ENCODE measurements at places on chromosomes 4 and X.
A peak's percentile ranks its signal among the peaks of the same experiment; 100 is the strongest.

DNA sequence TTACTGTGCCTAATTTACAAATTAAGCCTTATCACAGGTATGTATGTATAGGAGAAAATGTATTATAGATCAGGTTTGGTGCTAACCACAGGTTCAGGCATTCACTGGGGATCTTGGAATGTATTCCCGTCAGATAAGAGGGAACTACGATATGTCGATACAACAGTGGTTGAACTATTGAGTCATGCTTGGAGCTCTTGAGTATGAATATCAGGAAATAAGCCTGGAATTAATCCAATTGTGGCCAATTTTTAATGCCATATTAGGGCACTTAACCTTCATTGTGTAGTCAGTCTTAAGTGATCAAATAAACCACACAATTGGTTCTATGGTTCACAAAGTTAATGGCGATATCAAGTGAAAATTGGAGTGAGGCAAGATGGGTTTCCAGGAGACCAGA, 556.5 kb downstream of the IL1RAPL1 start:
- no peak for DNase-seq

- no peak for DNase-seq
Measured at GRCh38 chrX:131633285-131633917, 89.5 kb downstream of the OR13H1 start.

DNA sequence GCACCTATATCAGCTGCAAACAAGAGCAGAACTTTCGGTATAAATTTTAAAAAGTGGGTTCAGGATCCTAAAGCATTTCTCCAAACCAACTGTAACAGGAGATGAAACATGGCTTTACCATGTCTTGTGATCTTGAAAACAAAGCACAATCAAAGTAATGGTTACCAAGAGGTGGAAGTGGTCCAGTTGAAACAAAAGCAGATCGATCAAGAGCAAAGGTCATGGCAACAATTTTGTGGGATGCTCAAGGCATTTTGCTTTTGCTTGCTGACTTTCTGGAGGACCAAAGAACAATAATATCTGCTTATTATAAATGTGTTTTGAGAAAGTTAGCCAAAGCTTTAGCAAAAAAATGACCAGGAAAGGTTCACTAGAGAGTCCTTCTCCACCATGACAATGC, 116.9 kb upstream of the RAP2C start:
- no peak for DNase-seq

GRCh38 chr4:48420144-48420543, 63.0 kb upstream of the SLC10A4 start:
- DNase-seq: no peak

DNA sequence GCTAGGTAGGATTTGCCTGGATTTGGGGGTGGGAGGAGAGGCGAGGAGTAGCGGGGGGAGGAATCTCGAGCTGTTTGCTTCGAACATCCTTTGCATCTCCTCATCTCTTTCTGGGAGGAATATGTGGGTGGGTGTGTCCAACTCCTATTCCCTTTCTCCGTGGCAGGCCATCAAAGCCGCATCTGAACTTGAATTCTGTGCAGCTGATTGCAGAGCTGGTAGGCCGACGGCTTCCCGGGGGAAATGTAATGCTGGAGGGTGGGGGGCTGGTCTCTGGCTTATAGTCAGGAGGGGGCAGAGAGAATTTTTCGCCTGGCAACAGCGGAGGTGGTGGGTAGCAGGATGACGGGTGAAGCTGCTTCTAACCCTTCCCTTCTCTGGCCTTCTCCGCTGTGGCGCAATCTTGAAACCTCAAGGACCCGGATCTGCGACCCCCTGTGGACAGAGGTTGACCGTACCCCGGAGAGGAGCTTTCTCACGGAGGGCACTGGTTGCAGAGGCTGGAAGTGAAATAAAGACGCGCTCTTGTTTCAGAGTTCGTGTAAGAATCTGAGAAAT, 628 bp downstream of the ZCCHC12 start:
- no peak for DNase-seq

DNA sequence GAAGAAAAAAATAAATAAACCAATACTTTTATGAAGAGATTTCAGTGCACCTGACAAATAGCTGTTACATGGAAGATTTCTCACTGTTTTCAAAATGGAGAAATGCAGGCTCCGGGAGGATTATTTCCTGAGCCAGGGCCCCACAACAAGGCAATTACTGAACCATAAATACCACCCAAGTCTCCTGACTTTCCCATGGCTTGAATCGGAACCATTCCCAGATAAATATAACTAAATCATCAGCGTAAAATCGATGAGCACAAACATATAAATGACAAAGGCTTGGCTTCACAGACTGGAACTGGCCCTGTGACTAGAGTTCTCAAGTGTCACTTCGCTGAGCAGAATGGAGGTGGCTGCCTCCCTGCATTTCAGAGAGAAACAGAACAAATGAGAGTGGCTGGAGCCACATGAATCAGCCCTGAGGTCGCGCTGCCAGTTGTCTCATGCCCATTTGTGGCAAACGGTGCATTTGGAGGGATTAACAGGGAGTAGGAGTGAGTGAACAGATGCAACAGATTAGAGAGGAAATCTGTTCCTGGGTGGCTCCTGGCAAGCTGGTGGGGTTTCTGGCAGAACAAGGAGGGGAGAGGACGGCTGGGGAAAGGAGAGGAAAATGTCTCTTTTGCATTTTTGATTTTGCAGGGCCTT, 57.3 kb upstream of the STIM2 start:
- DNase-seq: peak; percentile 50
